A549 treated with CpdA at 1 μM for 4 hours (cell line): ENCODE measurements at places on chromosomes 6 and 20. TPM values are rescaled to one million over a fixed set of nuclear protein-coding genes. Genes with fewer than 3 reads are reported as not detected.

Gene RAB44
- 0.03 to 0.06 TPM (median 0.05 TPM) in 3 of 5 replicates, not detected in the others for total RNA-seq

Gene MEP1A
- total RNA-seq, result not detected in 5 replicates

Gene TREM2
- total RNA-seq, result not detected in 5 replicates

Gene NDRG3
- 20.4 to 23.8 TPM (median 22.1 TPM) in 5 replicates for total RNA-seq

Gene TRIM40
- total RNA-seq, result not detected in 5 replicates

Gene CRISP2
- total RNA-seq, result not detected in 5 replicates

Gene CNKSR3
- total RNA-seq, result 4.9 to 5.9 TPM (median 5.4 TPM) in 5 replicates
